ENCODE measurements at places on chromosomes 1 and 21.

GRCh38 chr1:214417545-214418210 is 133.7 kb downstream of the PTPN14 start:
- DNase-seq, result no peak

DNA sequence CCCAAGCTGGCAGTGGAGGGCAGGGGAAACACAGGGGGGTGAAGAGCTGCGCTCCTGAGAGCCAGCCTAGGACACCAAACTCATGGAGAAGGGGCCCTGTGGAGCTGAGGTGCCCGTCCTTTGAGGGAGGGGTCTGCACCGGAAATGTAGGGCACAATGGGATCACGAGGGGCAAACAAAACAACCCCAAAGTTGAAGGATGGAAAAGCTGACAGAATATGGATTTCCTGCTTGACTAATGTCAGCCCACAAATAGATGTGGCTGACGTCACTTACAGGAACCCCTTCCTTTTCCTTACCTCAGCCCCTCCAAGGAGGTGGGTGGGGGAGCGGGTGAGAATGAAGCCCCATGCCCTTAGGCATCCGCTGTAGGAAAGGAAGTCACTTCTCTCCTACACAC is 110.9 kb downstream of the KCNN3 start:
- DNase-seq, result peak; percentile 35

GRCh38 chr1:47436979-47437446 is 831 bp upstream of the FOXD2 start:
- no peak for DNase-seq

GRCh38 chr1:54406339-54407153 is at the start of gene SSBP3:
Gene SSBP3, minus strand, starts transcription at chr1:54406394.
- DNase-seq, result peak; percentile 86

GRCh38 chr1:199279067-199279466 is 640.2 kb downstream of the PTPRC start:
- no peak for DNase-seq

DNA sequence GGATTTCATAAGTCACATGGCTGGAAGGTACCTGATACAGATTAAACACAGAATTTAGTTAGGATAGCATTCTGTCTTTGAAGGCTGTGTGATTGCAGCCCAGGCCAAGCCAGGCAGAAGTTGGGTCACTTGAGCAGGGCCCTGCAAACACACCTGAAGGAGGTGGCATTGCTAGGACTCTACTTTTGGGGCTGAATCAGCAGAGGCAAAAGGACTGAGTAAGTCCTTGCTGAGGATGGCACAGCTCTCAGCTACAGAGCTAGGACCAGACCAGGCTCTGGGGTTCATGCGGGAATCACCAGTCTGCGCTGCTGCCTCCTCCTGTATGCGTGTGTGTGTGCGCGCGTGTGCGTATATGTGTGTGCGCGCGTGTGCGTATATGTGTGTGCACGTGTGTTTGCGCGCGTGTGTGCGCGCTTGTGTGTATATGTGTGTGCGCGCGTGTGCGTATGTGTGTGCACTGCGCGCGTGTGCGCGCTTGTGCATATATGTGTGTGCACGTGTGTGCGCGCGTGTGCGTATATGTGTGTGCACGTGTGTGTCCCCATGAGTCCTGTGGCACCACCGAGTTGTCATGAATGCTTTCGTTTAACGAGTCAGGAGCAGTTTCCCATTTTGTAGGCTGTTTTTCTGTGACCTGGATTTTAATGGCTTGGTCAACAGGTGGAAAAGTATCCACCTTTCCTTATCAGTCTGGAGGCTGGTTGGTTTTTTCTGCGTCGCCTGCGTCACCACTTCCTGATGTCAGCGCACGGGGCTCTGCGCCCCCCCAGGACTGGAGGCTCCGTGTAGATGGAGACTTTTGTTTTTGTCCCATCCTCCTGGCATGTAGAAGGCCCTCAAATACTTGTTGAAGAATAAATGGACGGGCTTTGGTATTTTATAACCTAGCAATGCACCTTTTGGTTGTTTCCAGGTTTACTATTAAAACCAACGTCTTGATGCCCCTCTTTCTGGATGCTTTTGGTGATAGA is 34.7 kb downstream of the ADARB1 start:
- DNase-seq, result peak; percentile 11

DNA sequence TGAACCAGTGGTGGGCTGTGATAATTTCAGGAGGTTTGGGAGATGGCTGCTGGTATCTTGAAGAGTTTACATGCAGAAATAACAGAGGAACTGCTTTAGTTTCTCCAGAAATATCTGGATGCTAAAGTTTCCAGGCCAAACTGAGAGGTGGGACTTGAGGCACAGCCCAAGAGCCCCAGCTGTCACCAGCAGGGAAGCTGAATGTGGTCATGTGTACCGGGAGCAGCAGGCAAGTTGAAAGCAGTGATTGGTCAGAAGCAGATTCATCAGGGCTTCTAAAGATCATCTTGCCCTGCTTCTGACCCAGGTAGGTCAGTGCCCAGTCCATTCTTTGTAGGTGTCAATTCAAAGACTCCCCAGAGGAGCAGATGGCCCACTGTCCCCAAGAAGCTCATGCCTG is 7.9 kb upstream of the RPTN start:
- DNase-seq, result no peak

GRCh38 chr21:35469498-35469897 is 420.4 kb upstream of the RUNX1 start:
- DNase-seq, result no peak

GRCh38 chr1:168640836-168641235 is 64.4 kb downstream of the XCL1 start:
- DNase-seq, result no peak

- DNase-seq, result no peak
Observed at GRCh38 chr1:45385302-45385701, 45.1 kb upstream of the MUTYH start.

DNA sequence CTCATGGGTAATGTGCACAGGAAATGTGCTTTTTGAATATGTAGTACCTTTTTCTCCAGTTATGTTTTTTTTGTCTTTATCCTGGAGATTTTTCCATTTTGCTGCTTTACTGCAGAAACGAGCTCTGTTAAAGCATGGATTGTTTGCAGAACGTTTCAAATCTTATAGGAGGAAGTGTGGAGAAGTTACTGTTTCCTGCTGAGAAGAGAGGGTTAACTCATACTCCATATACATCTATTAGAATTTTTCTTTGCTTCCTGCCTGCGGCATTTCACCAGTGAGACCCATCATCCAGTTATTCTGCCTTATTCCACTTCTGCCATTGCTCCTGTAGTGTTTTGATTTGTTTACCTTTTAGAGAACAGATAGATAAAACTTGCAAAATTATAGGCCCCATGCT is 2.0 kb downstream of the RPRD2 start:
- DNase-seq, result peak; percentile 12

DNA sequence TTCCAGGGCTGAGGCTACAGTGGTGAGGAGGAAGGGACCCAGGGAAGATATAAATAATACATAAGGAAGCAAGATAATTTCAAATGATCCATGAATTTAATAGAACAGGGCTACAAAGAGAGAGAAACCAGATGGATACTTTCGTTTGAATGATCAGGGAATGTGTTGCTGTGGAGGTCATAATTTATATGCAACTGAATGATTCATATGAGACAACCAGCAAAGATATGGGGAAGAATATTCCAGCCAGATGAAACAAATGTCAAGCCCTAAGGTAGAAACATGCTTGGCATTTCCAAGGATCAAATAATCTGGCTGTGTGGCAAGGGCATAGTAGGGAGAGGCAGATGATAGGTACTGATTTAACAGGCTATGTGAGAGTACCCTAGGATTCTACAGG is 84.8 kb upstream of the ZC3H11B start:
- no peak for DNase-seq

GRCh38 chr1:208438112-208438699 is 194.0 kb upstream of the PLXNA2 start:
- DNase-seq, result no peak

DNA sequence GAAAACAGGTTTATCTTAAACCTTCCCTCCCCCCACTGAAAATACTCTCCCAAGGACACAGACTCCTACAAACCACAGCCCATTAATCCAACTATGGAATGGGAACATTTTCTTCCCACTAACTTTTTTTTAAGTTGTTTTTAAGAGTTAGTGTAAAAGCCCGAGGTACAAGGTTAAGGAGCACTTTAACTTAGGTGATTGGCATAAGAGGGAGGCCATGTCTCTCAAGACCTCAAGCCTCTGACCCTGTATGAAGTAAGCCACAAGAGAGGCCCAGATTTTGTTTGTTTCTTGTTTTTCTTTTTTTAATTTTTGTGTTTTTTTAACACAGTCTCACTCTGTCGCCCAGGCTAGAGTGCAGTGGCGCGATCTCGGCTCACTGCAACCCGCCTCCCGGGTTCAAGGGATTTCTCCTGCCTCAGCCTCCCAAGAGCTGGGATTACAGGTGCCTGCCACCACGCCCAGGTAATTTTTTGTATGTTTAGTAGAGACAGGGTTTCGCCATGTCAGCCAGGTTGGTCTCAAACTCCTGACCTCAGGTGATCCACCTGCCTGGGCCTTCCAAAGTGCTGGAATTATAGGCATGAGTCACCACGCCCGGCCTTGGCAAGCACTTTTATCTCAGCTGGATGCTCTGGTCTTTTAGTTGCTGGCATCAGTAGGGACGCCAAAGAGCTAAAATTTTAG is 14.4 kb downstream of the ARMH1 start:
- DNase-seq, result no peak

DNA sequence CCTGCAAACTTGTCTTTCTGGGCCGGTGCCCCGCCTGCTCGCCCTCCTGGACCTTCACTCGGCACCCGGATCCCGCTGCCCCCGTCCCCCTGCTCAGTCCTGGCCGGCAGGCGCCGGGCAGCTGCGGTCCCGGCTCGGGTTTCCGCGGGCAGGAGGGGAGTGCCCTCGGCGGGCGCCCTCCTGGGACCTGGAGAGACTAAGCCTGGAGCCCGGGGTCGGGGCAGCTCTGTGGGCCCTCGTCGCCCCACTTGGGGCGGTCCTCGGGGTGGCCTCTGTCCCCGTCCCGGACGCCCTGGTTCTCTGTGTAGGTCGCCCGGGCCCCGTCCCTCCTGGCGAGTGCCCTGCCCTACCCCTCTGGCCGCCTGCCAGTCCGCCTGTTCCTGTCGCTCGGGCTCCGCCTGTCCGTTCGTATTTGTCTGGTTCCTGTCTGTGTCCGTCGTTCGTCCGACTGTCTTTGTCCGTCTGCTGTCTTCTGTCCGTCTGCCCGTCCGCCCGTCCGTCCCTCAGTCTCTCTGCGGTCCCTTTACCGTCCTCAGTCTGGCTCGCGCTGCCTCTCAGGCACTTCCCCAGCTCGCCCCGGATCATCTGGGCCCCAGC is 490 bp downstream of the SERINC2 start:
- no peak for DNase-seq
